ENCODE measurements at places on chromosomes 5 and 9.
A peak's percentile ranks its signal among the peaks of the same experiment; 100 is the strongest.

DNA sequence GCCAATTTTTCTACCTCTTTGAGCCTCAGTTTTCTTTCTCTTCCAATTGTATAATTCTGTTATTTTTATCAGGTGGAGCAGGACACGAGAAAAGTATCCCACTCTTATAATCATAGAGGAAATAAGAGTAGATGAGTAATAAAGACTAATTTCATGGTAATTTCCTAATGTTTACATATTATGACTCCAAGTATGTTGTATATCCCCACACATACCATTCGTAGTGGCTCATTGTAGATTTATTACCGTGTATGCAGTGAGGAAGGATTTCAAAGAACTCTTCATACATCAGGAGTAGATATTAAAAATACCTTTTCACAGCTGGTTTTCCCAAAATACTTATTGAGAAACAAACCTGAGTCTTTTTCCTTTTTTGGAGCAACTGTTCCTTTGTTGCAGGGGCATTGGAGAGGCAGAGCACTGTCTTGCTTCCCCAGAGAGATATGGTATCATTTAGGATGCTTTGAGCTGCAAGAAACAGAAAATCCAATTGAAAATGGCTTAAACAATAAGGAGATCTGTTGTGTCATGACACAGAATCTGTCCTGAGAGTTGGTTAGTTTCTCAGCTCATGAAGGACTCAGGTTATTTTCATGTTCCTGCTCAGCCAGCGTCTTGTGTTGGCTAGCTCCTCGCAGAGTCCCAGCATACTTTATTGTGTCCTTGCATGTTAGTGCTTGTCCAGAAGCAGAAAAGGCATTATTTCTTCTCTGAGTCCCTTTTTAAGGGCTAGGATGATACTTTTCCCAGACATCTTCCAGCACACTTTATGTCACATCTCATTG, 291.2 kb downstream of the ARHGAP26 start:
- peak; percentile 86 for DNase-seq

- DNase-seq = no peak
These were observed 173.6 kb downstream of the GAPVD1 start for GRCh38 chr9:125434986-125435775.

DNA sequence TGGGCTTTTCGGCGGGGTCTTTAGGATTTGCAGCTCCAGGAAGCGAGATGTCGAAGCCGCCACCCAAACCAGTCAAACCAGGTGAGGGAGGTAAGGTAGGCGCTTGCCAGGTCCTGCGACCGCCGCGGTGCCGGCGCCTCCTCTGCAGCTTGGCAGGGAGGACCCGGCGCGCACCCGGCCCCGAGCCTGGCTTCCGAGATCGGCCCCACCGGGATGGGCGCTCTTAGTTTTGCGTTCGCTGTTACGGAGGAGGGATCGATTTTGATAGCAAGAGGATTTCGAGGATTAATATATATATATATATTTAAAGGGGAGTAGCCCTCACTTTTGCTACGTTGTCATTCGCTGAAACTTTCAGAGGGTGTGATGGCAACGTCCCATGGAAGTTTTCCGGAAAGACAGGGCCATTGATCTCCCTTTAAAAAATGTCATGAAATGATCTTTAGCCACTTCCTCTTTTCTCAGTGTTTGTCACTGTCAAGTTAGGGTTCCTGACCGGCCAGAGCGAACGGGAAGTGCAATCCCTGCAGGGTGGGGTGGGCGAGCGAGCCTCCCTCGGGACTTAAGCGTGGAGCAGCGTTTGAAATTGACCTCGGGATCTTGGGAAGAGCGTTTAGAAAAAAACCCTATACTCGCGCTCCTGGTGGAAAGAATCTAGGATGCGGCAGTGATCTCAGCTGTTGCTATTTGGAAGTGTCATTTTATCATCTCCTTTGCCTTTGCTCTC, 495 bp downstream of the OSTF1 start:
- peak; percentile 27 for DNase-seq

GRCh38 chr5:119626086-119626485, 3.3 kb upstream of the FAM170A start:
- no peak for DNase-seq

DNA sequence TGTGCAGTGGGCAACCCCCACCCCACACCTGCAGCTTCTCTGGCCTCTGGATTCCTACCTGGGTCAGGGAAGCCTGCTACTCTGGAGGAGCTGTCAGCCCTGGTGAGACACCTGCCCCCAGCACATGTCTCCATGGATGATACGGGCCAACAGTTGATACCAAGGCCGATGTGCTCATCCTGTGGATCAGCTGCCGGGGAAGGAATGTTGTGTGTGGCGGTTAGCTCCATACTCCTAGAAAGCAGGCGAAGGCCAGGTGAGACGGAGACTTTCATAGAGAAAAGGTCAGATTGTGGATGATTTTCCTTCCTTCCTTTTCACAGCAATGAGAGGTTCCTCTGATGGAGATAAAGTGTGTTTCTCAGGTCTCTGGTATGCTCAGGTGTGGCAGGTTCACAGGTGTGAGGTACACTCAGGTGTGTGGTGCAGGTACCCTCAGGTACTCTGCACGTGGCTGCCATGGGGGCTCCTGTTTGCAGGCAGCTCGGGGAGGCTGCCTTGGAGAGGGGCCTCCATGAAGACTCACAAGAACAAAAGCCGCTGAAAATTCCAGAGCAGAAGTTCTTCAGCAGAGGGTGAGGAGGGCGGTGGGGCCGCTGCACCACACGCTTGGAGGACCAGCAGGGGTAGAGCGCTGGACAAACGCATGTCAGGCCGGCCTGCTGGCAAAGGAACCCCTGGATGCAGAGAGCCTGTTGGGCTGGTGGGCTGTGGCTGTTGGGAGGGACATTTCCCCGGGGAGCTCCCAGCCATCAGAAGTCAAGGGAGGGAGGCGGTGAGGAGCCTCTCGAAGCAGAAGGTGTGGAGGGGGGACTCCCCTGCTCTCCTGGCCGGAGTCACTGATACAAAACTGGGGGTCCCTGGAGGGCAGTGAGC, 5.1 kb upstream of the AHRR start:
- DNase-seq = no peak

DNA sequence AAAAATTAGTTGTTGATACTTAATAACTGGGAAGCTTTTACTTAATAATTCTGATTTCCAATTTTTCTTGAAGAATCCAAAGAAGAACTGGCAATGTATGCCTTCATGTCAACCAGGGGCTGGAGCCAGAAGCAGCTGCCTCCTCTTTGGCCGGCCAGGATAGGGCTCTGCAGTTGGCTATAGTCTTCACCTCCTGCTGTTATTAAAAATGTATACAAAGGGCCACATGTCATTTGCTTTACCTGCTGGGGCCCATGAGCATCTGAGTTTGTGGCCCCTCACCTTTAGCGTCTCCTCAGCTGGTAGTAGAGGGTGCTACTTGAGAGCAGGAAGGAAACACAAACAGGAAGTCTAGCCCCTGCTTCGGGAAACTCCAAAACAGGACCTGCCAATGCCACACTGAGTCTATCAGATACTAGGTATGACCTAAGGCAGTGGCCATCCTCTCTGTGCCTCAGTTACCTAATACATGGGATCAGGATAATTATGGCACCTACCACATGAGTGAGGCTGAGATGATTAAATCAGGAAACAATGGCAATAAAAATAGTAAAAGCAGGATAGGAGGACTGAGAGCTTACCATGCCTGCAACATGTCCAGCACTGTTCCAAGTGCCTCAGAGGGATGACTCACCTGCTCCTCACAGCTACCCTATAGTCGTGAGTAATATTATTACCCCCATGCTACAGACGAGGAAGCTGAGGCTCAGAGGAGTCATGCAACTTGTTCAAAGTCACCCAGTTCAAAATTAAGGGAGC, 21.3 kb downstream of the CCDC69 start:
- DNase-seq = peak; percentile 26

- DNase-seq = no peak
These were observed 184.6 kb downstream of the AUH start for GRCh38 chr9:91177081-91177480.

- no peak for DNase-seq
These were observed 52.8 kb downstream of the ROR2 start for GRCh38 chr9:91897201-91897600.

GRCh38 chr5:155017610-155018009, 4.1 kb downstream of the KIF4B start:
- DNase-seq = no peak

GRCh38 chr9:70597886-70598285, 183.4 kb upstream of the KLF9 start:
- no peak for DNase-seq

DNA sequence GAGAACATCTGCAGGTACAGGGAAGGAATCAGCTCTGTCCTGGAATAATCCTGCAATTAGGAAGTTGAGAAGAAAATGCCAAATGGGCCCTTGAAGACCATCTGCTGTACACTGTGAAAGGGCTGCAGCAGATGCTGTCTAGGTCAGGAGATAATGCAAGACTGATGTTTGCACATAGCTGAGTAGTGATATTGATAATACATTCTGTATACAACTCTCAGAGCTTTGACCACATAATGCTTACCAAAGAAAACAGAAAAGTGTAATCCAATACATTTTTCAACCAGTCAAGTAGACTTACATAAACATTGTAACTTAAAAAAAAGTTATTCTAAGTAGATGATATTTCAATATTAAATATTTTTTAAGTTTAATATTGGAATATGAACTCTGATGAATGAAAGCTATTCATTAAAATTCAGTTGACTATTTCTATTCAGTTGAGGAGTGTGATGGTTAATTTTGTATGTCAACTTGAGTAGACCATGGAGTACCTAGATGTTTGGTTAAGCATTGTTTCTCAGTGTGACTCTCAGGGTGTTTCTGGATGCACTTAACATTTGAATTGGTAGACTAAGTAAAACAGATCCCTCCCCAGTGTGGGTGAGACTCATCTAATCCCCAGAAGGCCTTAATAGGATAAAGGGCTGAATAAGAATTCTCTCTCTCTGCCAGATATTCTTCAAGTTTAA, 380.1 kb upstream of the PRR16 start:
- no peak for DNase-seq

- peak; percentile 80 for DNase-seq
These were observed 83.2 kb downstream of the TNC start for GRCh38 chr9:115034801-115035200.

DNA sequence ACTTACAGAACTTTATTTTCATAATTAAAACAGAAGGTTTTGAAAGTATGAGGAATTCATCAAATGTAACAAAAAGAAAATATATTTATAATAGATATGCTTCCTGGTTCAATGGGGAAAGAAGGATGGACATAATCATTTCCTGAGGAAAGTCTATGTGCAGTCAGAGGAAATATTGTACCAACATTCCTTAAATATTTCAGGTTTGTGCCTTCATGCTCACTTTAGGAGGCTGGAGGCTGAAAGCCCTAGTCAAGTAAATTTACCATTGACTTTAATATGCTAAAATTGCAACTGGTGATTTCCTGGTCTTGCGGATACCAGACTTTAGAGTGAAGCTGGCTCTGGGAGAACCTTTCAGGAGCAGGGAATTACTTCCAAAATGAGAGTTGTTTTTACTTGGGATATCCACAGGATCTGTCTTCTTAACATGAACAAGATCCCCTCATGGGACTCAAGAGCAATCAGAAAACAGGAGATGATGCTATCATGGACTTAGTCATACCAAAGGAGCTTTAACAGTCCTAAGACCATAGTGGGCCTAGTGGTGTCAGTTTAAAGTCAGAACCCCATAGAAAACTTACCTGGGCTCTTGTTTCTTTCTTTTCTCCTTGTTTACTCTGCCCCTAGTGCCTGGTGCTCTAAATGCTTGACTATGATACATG, 762.8 kb upstream of the GRAMD2B start:
- DNase-seq = no peak

- DNase-seq = no peak
These were observed 45.2 kb downstream of the UBE2QL1 start for GRCh38 chr5:6493681-6494454.

DNA sequence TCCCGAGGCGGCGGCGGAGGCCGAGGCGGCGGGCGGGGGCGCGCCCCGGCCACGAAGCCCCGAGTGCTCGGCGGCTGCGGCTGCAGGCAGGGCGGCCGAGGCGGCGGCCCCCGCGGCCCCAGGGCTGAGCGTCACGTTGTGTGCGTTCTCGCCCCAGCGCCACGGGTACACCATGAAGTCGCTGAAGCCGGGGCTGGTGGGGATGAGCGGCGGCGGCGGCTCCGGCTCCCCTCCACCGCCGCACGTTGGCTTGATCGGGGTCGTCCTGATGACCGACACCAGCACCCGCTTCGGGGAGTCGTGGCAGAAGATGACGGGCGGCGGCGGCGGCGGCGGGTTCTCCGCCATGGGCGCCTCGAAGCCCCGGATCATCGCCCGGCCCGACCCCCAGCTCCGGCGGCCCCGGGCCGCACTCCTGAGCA, 498 bp downstream of the ZNF367 start:
- DNase-seq = no peak

DNA sequence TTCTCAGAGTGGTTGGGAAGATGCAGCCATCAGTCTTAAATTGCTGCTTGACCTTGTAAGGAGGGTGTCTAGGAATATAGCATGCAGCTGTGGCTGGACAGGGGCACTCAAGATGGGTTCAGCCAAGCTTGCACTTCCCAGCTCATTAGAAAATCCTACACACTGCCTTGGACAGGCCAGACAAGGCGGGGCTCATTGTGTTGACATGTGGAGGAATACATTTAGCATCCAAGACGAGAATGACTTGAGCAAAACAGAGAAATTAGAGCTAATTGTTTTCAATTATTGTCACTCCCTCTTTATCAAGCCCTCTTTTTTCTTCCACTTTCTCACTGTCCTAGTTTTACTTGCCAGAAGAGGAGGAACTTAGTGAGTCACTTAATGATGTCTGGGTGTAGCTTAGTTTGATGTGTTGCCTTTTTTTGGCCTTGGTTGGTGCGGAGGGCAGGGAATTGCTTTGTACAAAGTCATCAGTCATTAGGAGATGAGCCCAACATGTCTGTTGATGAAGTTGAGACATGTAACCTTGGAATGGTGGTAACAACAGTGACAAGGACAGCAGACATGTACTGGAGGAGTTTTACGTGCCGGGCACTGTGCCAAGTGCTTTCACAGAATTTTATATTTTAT, 1219.3 kb upstream of the WWC1 start:
- DNase-seq = no peak

DNA sequence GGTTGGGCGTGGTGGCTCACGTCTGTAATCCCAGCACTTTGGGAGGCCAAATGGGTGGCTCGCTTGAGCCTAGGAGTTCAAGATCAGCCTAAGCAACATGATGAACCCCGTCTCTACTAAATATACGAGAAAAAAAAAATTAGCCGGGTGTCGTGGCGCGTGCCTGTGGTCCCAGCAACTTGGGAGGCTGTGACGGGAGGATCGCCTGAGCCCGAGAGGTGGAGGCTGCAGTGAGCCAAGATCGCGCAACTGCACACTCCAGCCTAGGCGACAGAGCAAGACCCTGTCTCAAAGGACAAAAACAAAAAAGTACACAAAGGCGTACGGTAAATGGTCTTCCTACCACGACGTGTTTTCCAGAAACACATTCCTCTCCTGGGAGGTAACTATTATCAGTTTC, 538 bp upstream of the BDP1 start:
- no peak for DNase-seq

Data from fibroblast of skin of left quadriceps (primary cell).